ENCODE measurements at places on chromosomes 1 and 21.

DNA sequence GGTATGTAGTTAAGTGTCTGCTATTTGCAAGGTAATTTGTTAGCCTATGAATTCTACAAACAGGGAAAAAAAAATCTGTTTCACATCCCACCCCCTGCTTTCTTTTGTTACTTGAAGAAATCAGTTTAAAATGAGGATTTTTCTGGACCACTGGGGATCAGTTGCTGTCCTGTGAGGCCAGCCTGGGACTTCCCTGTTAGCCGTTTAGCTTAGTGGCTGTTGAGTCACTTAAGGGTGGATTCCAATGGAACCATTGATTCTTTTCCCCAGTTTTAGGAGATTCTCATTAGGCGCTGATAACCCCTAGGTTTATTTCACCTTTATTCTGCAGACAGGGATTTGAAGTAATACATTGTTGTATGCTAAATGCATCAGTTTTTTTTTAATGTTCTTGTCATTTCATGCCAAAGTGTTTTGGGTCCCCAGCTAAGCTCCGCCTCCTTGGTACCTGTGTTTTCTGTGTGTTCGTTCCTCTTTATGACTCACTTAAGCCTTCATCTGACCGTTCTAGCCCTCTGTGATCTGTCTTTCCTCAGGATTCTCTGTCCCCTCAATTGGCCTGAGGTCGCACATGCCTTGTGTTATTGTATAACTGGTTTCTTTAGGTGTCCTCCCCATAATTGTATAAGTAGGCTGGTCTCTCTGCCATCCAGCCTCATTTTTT lies 59.3 kb downstream of the NOS1AP start:
- no peak for DNase-seq

DNA sequence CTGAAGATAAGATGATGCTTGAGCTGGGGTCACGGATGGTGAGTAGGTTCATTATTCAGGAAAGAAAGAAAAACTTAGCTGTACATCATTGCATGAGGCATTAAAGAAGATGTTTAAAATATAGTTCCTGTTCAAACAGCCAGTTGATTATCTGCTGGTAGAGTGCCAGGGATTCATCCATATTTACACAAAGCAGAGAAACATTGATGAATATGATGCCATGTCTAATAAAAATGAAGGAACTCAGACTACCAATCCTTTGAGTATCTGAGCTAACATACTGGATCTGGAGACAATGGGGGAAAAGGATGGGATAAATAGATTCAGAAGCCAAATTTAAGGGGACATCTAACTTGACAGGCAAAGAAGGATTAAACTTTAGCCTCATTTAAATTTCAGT lies 14.6 kb downstream of the TRIM67 start:
- no peak for DNase-seq

- no peak for DNase-seq
These were observed 2.1 kb downstream of the CD55 start for GRCh38 chr1:207323425-207324225.

DNA sequence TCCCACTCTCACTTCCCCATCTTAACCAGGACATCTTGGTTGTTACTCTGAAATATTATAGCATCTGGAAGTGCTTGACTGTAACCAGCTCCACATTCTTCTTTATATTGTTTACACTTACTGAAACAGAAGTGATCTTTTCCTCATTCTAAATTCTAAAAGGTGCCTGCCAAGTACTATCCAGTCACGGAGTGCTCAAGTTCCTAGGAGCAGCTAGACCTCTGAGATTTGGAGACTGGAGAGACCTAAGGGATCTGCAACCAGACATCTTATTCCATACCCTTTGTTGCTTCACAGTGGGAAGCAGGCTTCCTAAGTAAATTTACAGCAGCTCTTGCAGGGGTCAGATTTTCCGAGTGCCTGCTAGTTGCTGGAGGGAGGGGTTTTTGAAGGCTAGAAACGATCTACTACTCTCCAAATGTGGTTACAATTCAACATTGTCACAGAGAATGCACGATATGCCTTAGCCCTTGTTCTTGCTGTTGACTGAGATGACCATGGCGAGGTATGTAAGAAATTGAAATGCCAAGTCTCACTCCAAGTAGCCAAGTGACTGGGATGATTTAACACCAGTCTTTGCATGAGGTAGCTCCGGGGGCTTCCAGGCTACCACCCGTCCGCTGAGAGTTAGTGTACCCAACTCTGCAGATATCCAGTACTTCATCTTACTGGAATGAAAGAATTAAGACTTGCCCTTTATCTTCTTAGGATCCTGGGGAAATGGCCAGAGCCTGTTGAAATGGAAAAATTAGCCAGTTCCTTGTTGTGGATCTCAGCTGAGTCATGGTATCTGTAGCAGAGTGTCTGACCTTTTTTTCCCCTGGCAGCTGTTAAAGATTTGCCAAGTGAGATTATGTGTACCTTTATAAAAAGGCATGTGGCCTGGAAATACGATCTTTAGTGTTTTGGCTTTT lies 150.8 kb downstream of the MAST2 start:
- no peak for DNase-seq

GRCh38 chr1:35708441-35708921 lies 10.2 kb downstream of the C1orf216 start:
- peak; percentile 50 for DNase-seq

All from activated CD4-positive, alpha-beta T cell treated with anti-CD3 and anti-CD28 coated beads for 48 hours (primary cell).